ENCODE measurements at places on chromosomes 11 and 22. TPM values are rescaled to one million over a fixed set of nuclear protein-coding genes. Genes with fewer than 3 reads are reported as not detected.

GRCh38 chr11:40276960-40277359 is 1182.5 kb downstream of the LRRC4C start:
- DNase-seq, result no peak

GRCh38 chr22:35645646-35646045 is 2.6 kb upstream of the APOL6 start:
- DNase-seq, result no peak

GRCh38 chr22:17133137-17133536 is 12.0 kb upstream of the TMEM121B start:
- DNase-seq, result no peak

- DNase-seq, result peak; percentile 56
Measured at GRCh38 chr11:131674051-131674755, 303.8 kb downstream of the NTM start.

ANGPTL5 gene
- 0.06 TPM for polyA plus RNA-seq

GRCh38 chr11:61817471-61818202 is 834 bp upstream of the FADS1 start:
- DNase-seq, result no peak

PNPLA5 gene
- not detected for polyA plus RNA-seq

- DNase-seq, result no peak
Measured at GRCh38 chr11:78691215-78691614, 116.6 kb upstream of the NARS2 start.

DNA sequence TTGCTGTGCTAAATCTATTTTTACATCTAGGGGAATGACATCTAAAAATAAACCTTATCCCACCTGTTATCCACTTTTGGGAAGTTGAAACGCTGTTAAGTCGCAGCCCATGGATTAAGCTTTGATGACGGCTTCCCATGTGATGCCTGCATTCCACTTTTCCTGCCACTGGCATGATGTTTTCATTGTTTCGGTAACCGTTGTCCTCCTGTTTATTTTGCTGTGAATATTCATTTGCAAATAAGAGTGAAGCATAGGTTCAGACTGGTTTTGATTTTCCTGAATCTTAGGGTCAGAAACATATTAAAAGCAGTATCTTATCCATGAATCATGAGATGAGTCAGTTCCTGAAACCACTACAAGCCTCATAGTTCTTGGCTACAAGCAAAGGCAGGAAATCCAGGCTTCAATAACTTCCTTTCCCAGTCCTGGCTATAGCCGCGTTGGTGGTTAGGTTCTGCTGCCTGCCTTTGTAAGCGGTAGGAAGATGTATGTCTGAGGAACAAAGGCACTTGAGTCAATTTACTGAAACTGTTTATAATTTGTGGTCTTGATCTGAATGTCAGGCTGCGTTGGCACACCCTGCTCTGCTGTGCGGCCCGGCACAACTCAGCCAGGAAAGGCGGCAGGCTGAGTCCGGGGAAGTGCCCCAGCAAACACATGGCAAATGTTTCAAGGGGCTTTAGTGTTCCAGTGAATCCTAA is 19.4 kb downstream of the TEAD1 start:
- DNase-seq, result peak; percentile 78

GAB4 gene
- not detected for polyA plus RNA-seq

C11orf42 gene
- 1.2 TPM for polyA plus RNA-seq

- no peak for DNase-seq
Measured at GRCh38 chr11:10973416-10973815, 115.6 kb upstream of the ZBED5 start.

HOATZ gene
- polyA plus RNA-seq, result 0.01 TPM

DNA sequence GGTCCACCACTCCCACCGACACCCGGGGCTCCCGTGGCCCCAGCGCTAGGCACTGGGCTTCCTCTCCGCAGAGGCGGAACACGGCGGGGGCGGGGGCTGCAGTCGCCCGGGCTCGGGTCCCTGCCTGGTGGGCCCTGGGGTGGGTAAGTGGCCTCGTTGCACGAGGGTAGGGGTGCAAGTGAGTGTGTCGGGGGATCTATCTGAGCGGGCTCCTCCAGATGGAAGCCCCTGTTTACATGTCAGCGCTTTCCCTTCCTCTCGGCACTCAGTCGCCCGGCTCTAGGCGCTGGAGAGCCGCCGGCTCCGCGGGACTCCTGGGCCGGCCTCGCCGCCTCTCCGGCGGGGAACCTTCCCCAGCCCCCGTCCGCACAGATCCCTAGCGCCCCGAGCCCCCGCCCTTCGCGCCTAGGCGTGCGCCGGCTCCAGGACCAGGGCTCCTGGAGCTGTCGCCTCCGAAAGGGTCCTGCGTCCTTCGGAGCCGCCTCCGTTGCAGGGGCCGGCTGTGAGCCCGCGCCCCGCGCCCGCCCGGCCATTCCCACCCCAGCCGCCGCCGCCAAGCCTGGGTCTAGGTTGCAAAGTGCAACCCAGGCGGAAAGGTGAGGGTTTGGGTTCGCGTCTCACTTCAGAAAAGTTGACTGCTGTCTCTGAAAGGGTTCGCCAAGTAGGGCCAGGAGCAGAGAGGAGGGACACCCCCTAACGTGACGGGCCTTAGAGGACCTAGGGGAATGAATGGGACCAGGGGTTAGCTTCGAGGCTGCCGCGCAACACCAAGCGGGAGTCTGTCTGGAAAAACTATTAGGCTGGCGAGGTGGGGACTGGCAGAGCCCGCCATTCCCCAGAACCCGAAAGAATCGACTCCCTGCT is 978 bp downstream of the FLI1 start:
- no peak for DNase-seq

PYGM gene
- 2.4 TPM for polyA plus RNA-seq

DNA sequence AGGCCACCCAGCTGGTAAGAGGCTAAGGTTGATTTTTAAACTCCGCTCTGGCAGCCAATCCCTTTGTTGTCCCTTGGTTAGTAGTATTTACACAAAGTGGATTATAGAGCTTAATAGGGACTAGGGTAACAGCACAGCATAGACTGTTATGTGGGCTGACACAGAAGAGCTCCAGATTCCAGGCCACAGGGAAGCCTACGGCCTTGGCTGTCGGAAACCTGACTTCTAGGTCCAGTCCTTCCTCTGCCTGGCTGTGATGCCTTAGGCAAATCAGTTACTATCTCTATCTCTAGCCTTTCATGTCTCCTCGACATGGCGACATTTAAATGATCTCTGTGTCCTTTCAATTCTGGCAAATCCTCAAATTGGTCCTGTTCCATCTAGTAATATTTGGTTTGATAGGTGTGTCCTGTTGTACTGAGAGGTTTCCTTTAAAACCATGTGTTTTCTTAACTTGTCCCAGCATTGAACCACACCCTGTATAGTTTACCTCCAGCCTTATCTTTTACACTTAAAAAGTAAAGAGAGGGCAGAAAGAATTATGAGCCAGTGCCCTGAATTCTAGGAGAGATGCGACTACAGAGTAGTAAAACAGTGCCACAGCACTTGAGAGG is 4.2 kb downstream of the MMP1 start:
- no peak for DNase-seq

GRCh38 chr11:118634431-118635236 is 27.2 kb downstream of the PHLDB1 start:
- DNase-seq, result peak; percentile 78

GRCh38 chr22:34914846-34915245 is 151.1 kb upstream of the ISX start:
- DNase-seq, result no peak

- DNase-seq, result no peak
Measured at GRCh38 chr22:34462795-34463194, 542.5 kb upstream of the LARGE1 start.

GRCh38 chr11:14270690-14271542 is 88.1 kb downstream of the RRAS2 start:
- DNase-seq, result no peak

LMO2 gene
- polyA plus RNA-seq, result 11.8 TPM

NARS2 gene
- 15.4 TPM for polyA plus RNA-seq

MS4A14 gene
- polyA plus RNA-seq, result 1.6 TPM

DNA sequence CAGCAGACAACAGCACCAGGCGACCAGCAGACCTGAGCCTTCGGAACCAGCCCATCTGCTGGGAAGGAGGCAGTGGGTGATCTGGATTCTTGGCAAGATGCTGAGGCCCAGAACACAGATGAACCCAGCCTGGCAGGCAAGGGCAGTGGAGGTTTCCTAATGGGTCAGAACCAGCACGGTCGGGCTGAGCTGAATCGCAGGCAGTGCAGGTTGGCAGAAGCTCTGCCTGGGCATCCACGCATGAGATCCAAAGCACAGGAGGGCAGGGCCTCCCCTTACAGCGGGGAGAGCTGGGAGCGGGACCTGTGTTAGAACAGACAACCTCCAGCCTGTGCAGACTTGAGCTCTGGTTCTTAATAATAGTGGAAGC is 47.5 kb downstream of the DSCAML1 start:
- no peak for DNase-seq

DNA sequence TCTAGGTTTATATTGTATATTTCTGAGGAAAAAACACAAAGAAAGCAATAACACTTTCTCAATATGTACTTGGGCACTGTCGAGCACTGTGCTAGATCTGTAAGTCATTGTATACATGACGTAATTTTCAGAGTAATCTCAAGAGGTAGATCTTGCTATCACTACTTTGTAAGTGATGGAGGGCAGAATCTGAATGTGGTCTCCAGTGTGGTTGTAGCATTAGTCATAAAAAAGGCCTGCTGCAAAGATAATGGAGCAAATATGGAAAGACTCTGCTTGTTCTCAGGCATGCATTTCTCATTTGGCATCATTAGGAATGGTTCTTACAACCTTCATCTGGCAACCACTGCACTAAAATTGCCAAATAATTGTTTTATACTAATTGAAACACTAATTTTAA is 419.8 kb upstream of the CCDC179 start:
- DNase-seq, result no peak

GRM5 gene
- 0.06 TPM for polyA plus RNA-seq

DNA sequence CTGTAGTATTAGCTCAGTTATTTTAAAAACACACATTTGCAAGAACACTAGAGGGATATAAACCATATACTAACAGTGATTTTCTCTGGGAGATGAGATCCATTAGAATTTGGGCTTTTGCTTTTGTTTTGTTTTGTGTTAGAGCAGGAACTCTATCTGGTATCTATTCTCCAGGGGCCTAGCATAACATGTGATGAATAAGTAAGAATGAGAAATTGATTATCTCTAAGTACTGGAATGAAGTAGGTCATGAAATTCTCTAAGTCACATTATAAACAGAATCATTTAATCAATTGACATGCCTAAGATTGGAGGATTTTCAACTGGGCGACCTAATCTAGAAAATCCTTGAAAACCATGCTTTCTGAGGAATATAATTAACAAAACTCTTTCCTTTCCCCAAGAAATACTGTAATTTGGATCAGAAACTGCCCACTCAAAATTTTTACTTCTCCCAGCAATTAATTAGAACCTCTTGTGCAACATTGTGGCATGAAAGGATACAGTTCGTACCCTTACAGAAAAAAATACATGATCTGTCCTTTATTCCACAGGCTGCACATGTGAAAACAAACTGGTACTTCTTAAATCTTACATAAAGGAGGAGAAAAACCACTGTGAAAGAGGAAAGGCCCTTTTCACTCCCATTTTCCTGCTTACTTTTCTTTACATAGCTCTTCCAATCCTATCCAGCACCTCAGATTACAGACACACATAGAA is 93.5 kb downstream of the MRTFA start:
- no peak for DNase-seq

- DNase-seq, result no peak
Measured at GRCh38 chr11:111542606-111543275, 2.2 kb downstream of the LAYN start.

DNA sequence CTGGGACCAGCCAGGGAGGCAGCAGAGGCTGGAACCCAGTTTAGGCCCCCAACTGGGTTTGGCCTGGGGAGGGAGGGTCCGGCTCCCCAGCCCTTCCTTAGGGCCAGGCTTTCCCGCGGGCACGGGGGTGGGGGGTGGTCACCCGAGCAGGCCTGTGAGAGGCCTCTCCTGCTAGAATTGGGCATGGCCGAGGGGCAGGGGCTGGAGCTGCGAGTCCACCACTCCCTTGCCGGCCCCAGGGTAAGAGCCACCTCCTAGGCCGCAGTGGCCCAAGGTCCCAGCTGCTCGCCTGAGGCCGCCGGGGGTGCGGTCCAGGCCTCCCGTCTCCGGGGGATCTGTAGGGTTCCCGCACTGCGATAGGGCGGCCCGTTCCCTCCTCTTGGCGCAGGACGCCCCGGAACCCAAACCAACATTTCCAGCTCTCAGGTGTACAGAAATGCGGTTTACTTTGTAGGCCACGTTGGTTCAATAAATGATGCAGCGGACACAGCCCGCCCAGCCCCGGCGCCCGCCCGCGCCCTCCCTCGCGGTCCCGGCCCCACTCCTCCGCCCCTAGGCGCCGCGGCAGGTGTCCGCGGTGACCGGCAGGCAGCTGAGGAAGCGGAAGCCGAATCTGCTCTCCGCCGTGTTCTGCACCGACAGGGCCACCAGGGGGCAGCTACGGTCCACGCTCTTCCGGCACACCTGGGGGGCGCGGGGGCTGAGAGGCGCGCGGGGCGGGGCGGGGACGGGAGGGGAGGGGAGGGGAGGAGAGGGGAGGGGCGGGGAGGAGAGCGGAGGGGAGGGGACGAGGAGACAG is 5.9 kb downstream of the LMNTD2 start:
- DNase-seq, result peak; percentile 63

GRCh38 chr22:20224256-20224626 is 43.9 kb downstream of the RTN4R start:
- no peak for DNase-seq

DNA sequence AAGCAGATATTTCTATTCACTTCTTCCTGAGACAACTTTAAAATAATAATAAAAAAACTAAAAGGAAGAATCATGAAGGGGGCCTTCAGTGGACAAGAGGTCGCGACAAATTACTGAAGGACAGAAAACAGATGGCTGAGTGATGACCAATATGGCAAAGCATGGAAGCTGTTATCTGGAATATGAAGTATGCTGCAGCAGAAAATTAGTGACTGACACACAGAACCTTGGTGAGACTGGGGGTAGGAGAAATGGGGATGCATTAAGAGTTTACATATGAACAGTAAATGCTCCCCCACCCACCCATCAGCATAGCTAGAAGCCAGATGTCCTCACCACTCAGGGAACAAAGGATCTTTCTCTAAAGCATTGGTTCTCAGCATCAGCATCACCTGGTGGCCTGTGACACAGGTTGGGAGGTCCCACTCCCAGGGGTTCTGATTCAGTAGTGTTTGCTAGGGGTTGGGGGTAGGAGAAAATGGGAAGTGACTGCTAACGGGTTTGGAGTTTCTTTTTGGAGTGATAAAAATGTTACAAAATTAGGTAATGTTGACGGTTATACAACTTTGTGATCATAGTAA is 59.7 kb downstream of the NARS2 start:
- DNase-seq, result no peak

DNA sequence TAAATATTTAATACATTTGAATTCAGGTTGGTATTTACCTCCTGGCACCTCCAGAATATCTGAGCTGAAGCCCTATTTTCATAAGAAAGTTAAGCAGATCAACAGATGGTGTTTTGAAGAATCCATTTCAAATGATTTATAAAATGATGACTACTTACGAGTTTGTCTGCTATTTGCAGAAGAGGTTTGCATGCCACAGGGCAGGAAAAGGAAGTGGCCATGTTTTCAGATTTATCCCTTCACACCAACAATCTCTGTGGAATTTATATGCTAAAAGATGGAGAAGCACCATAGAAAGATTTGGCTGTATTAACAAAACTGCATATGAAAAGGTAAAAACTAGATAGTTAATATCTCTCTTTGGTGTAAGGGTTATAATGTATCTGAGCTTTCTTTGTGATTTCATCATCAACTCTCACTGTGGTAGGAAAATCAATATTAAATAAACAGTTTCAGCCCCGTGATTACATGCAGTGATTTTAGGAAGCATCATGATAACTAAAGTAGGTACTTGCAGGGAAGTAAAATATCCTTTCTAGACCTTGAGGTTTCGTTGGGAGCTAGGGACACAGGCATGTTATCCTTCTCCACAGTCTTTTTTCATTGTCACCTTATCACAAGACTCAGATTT is 2.6 kb downstream of the BMAL1 start:
- no peak for DNase-seq

GRCh38 chr11:93832780-93833179 is 17.6 kb downstream of the VSTM5 start:
- DNase-seq, result no peak

GLB1L3 gene
- 0.04 TPM for polyA plus RNA-seq

ZNRD2 gene
- polyA plus RNA-seq, result 32.3 TPM

All from large intestine (tissue), 12 donors.